ENCODE measurements at places on chromosomes 2 and 18.

- no peak for DNase-seq
- H3K27ac ChIP-seq = no peak overlapping the region
- H3K4me3 ChIP-seq = no peak overlapping the region
- H3K36me3 ChIP-seq = no peaks in the 10 kb centered on the region
- no peaks in the 10 kb centered on the region for H3K27me3 ChIP-seq
- no peaks in the 10 kb centered on the region for H3K4me1 ChIP-seq
These were observed 306.1 kb downstream of the CPS1 start for GRCh38 chr2:210862283-210863065.

DNA sequence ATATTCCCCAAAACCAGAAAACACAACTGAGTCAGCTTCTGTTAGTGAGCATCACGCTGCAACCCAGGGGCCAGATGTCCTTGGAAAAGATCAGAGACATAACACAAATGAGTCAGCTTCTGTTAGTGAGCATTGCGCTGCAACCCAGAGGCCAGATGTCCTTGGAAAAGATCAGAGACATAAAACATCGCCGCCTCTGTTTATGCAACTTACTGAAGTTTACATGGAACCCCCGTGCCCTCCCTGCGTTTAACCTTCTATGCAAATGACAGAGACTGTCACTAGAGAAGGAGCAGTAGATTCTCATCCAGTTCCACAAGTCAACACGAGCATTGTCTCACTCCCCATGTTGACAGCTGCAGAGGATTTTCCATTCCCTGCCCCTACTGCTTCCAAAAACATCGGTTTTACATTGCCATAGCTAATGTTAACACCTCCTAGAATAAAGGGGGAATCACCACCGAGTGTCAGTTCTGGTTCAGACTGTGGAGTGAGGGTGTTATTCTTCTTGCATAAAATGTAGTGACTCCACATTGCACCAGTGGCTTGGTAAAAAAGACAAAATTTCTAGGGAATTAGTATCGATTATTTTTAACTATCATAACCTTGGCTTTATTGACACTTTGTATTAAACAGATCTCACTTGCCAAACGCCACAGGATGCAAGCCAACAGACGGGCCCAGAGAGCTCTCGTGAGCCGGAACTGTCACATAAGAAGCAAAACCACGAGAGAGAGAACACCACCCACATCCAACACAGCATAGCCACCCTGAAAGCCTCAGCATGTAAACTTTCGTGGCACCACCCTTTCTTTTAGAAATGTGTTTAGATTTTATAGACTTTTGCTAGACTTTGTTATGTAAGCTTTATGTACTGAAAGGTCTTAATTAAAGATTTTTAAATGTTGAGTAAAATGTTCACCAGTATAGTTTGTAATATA lies 87.7 kb downstream of the SH3YL1 start:
- peaks cover 11% of the 10 kb centered on the region for H3K4me1 ChIP-seq
- H3K27me3 ChIP-seq = no peaks in the 10 kb centered on the region
- H3K36me3 ChIP-seq = no peaks in the 10 kb centered on the region
- peak overlapping the region; percentile 34 for H3K27ac ChIP-seq
- H3K4me3 ChIP-seq = no peak overlapping the region

DNA sequence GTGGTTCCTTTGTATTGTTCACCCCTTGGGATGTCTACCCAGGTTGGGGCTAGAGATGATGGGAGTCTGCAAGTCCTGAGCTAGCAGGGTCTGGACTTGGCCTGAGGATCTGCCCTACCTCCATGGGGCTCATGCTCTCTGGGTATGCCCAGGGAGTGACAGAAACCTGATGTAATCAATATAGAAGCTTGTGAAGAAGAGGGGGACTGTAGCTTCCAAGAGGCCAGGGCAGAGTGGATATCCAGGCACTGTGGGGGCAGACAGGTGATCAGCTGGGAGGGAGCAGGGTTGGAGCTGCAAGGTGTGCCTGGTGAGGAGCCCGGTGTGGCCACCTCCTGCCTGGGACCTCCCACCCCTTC lies 164.2 kb downstream of the CTIF start:
- DNase-seq = no peak
- H3K27me3 ChIP-seq = no peaks in the 10 kb centered on the region
- H3K4me1 ChIP-seq = no peaks in the 10 kb centered on the region
- H3K27ac ChIP-seq = no peak overlapping the region
- no peak overlapping the region for H3K4me3 ChIP-seq

DNA sequence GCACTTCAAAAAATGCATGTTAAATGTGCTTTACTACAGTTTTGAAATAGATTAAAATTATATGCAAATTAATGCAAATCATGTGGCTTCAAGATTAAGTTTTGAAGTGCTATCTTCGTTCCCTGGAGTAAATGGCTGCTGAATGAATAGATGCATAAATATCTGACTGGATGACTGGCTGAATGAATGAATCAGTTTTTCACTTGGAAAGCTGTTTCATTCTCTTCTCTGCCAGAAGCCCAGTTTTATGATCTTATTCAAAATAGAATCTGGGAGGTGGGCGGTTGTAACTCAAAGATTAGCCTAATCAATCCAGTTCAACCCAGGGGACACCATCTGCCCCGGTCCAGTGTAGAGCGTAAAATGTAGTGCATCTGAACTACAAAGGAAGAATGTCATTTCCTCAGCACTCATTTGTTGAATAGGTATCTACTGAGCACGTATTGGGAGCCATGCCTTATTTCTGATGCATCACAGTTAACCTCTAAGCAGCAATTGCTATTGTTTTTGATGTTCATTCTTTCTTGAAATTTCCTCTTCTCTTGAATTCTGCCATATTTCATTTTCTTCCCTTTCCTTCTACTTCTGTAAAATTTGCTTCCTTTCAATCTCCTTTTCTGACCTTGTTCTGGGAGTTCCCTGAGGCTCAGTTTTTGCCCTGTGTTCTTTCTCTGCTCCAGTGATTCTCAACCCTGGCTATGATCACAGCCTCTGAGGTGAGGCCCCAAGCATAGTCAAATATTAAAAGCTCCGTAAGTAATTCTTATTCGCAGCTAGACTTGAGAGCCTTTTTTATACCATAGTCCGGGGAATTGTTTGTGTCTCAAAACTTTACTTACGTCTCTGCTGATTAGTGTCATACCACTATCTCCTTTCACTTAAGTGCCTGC lies 282.7 kb downstream of the PARD3B start:
- no peaks in the 10 kb centered on the region for H3K27me3 ChIP-seq
- no peak overlapping the region for H3K27ac ChIP-seq
- DNase-seq = no peak
- H3K4me3 ChIP-seq = no peak overlapping the region
- no peaks in the 10 kb centered on the region for H3K36me3 ChIP-seq
